ENCODE measurements at places on chromosomes 2 and 18. TPM values are rescaled to one million over a fixed set of nuclear protein-coding genes. Genes with fewer than 3 reads are reported as not detected.

ANO7 gene
- total RNA-seq: 2.1 TPM

DNA sequence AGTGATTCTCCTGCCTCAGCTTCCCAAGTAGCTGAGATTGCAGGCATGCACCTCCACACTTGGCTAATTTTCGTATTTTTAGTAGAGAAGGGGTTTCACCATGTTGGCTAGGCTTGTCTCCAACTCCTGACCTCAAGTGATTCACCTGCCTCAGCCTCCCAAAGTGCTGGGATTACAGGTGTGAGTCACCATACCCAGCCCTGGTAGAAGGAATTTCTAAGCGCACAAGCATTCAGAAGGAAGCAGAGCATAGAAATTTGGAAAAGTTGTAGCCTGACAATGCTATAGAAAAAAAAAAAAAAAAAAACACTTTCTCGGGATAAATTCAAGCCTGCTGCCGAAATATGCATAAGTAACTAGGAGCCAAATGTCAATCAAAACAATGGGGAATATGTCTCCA is 249.4 kb downstream of the GRB14 start:
- DNase-seq: no peak

DNA sequence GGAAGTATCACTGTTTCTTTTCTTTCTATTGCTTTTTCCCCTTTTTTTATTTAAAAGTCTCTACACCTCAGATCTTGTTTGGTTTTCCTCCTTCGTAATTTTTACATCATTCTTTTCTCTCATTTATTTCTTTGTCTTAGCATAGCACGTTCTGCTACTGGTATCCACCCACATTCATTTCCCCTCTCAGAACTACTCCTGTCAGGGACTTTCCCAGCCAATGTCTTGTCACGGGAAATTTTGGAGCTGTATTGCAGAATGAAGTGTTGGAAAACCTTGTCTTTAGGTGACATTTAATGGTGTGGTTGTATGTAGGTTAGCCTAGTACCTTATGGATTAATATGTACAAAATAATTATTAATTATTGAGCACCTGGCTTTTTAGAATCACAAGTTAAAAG is 34.0 kb downstream of the TTLL4 start:
- DNase-seq: peak; percentile 18

DNA sequence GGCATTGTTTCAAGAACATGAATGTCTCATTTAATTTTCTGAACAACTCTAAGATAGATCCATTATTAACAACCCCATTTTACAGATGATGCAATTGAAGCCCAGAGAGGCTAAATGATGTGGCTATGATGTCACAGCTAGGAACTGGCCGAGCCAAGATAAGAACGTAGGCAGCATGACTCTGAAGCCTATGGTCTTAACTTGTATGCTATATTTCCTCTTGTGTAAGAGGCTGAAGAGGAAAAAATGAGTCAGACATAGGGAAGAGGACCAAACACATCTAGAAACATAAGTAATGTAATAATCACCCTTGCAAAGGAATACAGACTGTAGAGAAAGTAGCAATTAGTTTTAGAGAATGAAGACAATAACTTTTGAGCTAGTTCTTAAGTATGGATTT is 416.8 kb downstream of the FIGN start:
- no peak for DNase-seq

DNA sequence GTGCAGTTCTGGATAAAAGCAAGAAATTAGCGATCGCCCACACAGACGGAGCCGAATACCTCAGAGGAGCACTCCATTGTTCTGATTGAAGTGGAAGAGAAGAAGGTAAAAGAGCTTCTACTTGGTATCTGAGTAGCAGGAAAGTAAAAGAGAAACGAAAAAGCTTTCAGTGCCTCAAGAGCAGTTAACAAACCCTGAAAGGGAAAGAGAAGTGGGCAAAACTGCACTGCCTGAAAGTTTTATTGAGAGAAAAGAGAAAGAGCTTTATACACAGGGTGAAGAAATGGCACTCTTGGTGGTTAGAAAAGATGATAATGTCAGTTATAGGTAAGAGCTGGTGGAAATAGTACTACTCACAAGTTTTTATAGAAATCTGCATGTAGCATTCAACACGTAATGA is 192.8 kb downstream of the CDCA7 start:
- no peak for DNase-seq

NPAS2 gene
- 2.3 TPM for total RNA-seq

MYL1 gene
- not detected for total RNA-seq
